Umbilical cord (tissue), 2 donors: ENCODE measurements at places on chromosomes 1 and 21.
A peak's percentile ranks its signal among the peaks of the same experiment; 100 is the strongest.

DNA sequence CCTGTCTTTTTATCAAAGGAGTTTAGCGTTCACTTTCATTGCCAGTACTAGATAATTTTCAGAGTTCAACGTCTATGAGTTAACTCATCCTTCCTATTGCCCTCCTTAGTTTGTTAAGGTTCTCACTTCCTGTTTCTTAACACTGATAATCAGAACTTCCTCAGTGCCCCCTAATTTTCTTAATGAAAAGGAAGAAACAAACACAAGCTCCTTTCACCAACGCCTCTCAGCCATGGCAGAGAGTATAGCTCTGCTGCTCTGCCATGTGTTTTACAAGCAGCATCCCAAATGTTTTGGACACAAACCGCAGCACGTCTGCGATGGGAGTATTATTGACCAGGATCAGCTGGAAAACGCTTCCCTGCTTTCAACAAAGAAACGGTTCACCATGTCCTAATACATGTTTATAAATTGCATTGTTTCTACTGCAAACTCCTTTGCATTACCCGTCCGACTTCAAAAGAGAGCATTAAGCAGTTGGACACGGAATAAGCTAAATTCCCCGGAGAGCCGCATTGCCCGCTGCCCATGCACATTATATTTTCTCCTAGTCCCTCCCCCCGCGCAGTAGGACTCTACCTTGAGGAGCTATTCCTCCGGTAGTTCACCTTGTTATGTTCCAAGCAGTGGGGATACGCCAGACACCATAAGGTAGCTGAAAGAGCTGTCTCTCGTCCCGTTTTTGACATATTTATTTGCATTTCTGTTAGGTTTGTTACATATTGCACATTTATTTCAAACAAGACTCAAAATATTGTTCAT is 561 bp downstream of the OLFM3 start:
- no peak for DNase-seq

DNA sequence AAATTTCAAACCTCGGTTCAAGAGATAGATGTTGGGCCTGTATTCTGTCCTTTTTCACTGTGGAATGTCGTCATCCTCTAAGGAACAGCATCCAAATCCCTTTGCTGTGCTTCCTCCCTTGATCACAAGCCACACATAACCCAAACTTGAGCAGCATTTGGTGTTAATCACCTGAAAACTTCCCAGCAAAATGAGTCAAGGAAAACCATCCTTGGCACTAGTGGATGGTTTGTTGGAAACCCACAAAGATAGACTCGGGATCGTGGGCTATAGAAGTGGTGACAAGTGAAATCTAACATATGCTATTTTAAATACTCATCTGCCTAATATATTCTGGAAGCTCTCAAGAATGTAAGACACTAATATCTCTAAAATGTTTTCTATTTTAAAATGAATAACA is 459.1 kb downstream of the SETD4 start:
- peak; percentile 31 for DNase-seq

DNA sequence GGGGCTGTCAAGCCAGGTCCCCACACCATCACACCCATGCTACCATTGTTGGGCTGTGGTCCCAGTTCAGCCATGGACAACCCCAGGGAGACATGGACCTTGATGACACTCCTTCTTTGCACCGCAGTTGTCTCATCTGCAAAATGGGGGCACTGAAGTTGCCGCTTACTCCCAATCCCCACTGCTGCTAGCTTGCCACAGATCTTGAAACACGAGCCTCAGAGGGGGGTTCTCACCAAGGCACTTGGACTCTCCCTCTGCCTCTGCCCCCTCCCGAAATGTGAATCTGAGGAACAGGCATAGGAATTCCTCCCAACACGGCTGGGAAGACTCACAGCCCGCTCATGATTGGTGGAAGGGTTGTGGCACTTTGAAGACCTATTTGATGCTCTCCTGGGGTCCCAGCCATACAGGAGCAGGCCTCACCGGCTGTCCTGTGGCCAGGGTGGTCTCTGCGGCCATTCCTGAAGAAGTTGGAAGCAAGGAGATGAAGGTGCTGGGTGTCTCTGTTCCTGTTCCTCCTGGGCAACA is 31.1 kb downstream of the RUNX3 start:
- DNase-seq: no peak

DNA sequence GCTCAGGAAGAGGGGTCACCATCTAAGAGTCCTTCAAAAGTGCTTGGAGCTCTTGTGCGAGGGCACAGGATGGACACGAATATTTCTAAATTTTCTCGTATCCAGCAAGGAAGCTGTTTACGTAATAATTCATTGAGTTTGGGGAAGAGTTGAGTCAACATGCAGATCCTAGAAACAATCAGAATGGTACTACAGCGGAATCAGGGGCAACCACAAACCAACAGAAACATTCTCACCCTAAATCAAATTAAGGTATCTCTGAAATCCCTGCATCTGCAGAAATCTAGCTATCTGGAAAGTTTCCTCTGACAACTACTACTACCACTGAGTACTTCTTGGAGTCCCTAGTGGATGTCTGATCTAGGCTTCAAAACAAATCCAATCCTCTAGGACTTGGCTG is 352.4 kb downstream of the LTN1 start:
- DNase-seq: no peak

DNA sequence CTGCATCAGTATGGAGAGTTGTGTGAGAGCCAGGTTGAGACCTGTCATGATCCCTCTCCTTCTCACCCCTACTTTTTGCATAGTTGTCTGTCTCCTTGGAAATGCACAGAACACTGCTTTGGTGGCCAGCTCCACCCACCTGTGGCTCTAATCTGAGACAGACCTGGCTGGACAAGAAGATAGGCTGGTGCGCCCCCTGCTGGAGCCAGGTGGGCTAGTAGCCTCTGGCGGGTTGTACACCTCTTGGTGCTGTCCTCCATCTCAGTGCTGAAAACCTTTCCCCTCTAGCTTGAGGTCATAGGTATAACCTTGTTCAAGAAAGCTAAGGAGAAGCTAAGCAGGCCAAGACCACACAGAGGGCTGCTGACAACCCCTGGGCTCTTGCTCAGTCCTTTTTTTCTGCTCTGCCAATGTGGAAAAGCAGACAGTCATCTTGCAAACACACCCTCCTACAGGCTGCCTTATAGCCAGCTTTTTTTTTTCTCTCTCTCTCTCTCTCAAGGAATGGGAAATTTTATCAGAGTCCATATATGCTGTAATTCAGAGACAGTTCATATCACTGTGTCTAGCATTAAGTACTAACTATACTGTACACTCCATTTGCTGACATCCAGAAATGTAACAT is 58.8 kb upstream of the SPATA6 start:
- no peak for DNase-seq

GRCh38 chr1:55959136-55959548 is 620.2 kb downstream of the PLPP3 start:
- no peak for DNase-seq

- DNase-seq: no peak
These were observed 392.6 kb upstream of the VAMP3 start for GRCh38 chr1:7378346-7379130.

DNA sequence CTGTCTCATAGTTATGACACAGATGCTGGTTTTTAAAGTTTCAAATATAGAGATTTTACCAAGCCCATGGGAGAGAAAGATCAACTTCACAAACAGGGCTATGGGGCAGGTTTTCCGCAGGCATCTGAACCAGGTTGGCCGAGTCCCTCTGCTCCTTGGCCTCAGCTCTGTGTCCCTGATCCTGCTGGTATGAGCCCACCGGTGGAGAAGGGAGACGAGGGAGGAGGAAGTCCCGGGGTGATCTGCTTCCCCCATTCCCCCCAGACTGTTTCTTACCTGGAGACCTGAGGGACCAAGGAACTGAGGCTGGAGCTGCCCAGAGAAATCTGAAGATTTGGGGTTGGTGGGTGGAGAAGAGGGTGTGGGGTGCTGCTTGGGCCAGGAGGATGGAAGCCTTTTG is 28.9 kb upstream of the BTG2 start:
- no peak for DNase-seq

GRCh38 chr21:43865540-43866259 is 677 bp downstream of the AGPAT3 start:
- DNase-seq: peak; percentile 20

DNA sequence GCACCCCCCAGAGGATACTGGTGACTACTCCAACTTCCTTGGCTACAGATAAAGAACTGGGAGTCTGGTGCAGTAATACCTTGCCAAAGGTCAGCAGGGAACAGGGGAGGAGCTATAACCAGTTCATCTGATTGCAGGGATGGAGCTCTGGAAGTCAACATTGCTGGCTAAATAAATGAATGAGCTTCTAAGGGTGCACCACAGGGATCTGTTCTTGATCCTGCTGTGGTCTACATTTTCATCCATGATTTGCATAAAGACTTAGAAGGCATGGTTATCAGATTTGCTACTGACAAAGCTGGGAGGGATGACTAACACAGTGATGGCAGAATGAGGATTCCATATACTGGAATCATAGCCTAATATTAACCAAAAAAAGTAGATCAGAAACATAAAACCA is 18.3 kb downstream of the PLEKHA6 start:
- peak; percentile 62 for DNase-seq

GRCh38 chr1:98989556-98989907 is 15.1 kb downstream of the PLPPR5 start:
- no peak for DNase-seq

DNA sequence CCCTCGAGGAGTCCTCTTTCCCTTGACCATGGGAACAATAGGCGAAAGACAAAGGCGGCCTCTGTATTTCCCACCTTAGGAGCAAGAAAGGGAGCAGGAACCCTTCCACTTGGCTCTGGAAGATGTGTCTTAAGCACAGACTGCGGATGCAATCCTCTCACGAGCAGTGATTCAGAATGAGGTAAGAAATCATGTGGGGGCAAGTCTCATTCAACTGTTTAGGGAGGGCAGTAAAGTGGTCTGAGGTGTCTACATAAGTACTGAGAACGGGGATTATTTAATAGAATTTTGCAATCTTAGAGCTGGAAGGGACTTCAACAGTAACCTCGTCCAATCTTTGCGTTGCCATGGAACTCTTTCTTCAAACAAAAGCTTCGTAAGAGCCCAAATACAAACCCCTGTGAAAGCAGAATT is 1.6 kb upstream of the DYRK3 start:
- DNase-seq: peak; percentile 50

DNA sequence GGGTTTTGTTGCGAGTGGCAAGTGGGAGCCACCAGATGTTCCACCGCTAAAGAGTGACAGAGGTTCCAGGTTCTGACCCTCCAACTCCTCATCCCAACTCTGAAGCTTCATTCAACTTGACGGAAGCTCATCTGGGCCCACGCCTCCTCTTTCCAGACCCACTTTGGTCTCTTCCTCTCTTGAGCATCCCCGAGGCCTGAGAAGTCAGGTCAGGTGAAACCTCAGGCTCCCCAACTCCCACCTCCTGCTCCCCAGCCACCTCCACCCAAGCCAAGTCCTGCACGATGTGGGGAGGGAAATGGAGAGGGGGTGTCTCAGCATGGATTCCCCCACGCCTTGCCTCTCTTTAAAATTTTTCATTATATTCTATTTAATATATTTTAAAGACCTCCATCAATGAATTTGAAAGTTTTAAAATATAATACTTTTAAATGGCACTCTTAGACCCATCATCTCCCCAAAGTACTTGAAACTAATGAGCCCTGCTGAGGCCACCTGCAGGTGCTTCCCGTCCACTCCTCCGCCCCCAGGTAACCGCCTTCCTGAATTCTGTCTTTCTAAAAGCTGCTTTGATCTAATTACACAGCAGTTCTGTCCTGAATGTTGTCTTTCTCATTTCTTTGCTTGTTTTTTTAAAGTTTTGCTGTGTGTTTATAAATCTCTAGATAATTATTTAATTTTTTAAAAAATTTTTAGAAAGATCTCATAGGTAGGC is 238.1 kb downstream of the KAZN start:
- DNase-seq: no peak

DNA sequence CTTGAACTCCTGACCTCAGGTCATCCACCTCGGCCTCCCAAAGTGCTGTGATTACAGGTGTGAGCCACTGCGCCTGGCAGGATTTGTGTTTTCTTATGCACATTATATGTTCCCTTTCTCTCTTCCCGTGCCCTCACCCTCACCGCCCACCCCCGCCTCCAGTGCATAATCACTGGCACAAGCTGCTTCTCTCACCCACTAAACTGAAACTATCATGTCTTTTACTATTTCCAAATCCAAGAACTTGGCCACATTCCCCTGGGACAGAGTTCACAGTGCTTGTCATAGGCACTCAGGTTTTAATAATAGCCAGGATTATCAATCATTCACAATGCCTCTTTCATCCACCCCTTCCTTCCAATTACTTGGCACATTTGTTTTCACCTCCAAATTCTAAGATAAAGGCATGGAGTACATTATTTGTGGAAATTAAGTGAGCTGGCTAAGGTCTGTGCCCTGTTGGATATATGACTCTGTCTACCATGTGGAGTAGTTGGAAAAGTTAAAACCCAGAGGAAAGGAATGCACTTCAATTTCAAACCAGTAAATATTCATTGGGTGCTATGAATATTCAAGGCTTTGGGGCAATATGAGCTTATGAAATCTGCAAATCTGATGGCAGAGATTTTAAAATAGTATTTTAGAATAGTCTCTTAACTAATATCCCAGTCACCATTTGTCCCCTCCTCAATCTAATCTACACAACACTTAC is 17.6 kb upstream of the MAPKAPK2 start:
- DNase-seq: no peak

GRCh38 chr1:212952641-212952976 is 2.3 kb downstream of the VASH2 start:
- no peak for DNase-seq

DNA sequence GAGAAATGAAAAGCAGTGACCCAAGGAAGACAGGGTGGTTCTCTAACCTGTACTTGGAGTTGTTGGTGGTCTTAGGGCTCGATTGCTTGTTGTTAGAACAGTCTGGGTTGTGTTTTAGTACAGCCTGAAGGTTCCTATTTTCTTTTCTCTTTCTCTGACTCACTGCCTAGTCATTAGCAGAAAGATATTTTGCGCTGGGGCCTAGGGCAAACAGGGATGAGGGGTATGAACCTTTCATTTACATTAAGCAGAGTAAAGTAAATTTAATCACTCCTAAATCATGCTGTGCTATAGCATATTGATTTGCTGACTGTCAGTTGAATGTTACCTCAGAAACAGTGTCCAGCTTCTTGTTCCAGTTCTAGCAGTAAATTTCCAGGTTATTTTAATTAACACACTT is 197.2 kb downstream of the RWDD3 start:
- no peak for DNase-seq

DNA sequence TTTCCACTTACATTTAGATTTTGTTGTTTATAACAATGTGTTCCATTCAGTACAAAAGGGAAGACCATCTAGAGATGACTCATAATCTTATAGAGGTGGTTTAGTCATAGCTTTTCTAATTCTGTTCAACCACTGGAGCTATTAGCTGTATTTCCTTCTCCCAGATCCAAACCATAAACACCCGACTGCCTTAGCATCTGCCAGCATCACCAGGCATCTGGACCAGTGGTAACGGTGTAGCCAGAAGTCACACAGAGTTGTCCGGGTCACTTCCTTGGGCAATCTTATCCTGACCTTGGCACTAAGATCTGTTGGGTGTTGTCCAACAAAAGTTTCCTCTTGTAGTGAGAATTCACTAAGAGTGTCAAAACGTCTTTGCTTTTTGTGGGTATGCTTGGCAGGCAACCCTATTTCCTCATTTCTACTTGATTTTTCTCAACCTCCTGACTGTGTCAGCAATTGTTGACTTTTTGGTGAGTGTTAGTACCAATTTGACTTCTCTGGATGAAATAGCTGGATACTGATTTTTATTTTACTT is 372.1 kb upstream of the B3GALT2 start:
- DNase-seq: peak; percentile 15

- DNase-seq: peak; percentile 33
These were observed 45.9 kb upstream of the PUM1 start for GRCh38 chr1:31111290-31111951.
